ENCODE measurements at places on chromosomes 11 and 22.

GRCh38 chr11:124807660-124808270 lies 7.6 kb upstream of the MSANTD2 start:
- no peak for DNase-seq

DNA sequence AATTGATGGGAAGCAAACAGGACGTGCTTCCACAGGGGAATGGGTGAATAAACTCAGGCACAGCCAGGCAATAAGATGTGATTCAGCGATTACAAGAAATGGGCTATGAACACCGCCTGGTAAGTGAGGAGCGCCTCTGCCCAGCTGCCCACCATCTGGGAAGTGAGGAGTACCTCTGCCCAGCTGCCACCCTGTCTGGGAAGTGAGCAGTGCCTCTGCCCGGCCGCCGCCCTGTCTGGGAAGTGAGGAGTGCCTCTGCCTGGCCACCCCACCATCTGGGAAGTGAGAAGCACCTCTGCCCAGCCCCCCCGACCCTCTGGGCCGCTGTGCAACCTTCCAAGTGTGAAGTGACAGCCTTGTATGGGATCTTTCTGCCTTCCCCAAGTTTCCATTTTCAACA lies 73.2 kb upstream of the PRR5 start:
- no peak for DNase-seq

DNA sequence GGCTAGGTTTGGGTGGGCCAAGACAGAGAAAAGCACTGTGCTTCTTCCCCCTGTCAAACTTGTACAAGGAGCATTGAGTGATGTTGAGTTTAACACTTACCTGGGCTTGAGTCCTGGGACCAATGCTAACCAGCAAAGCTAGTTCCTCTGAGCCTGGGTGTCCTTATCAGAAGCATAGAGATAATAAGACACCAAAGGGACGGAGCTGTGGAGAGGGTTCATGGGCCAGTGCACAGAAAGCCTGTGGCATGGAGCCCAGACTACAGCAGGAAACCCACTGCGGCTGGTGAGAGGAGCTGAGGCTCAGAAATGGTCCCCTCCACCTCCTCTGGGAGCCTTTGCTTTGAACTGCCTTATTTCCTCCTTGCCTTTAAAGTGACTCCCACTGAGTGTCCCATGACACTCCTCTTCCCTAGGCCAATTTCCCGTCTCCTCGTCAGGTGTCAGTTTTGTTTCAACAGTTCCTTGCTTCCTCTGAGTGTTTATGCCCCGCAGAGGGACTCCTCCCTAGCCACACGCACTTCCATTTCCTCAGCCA lies 9.4 kb downstream of the SLCO2B1 start:
- no peak for DNase-seq

DNA sequence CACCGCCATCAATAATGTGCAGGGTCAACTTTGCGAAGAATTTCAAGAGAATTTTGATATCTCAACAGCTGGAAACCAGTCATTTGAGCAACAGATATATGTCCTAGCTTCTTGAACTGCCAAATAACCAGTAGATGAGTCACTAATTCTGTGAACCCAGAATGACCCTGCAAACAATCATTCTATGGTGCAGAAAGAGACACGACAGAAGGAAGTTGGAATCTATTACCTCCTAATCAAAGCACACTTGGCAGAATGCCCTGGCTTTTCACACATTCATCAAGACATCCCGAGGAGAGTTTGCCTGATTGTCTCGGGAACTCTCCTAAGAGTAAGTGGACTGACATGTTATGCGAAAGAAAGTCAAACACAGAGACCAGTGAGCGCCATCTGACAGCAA lies 621.1 kb downstream of the OPCML start:
- no peak for DNase-seq

DNA sequence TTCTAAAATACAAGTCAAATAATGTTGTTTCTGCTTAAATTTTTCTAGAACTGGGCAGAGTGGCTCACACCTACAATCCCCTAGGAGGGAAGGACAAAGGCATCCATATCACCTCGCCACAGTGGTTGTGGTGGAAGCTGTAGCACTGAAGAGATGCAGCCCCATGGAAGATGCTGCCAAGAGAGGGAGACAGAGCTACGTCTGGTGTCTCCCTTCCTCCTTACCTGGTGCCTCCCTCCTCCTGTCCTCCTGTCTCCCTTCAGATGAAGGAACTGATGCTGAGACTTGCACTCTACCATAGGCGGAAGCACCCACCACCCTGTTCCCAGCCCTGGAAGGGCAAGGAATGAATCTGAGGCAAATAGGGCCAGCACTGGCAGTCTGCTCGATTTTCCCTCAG lies 22.3 kb downstream of the MMP27 start:
- no peak for DNase-seq

DNA sequence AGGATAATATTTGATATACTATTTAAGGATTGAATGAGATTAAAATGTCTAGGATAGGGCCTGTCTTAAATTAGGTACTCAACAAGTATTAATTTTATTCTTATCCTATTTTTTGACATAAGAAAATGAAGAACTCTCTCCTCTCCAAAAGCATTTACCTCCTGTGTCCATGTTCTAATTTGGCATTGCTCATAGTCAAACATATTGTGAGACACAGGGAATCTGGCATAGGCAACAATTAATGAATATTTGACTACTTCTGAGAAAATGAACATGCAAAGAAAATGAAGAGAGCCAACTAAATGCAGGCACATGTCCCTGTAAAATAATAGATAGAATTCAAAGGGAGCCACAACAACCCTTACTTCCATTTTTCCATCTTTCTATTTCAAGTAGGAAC lies 198.5 kb upstream of the C11orf87 start:
- DNase-seq: no peak

GRCh38 chr11:134245434-134245833 lies 7.7 kb downstream of the THYN1 start:
- DNase-seq: no peak

DNA sequence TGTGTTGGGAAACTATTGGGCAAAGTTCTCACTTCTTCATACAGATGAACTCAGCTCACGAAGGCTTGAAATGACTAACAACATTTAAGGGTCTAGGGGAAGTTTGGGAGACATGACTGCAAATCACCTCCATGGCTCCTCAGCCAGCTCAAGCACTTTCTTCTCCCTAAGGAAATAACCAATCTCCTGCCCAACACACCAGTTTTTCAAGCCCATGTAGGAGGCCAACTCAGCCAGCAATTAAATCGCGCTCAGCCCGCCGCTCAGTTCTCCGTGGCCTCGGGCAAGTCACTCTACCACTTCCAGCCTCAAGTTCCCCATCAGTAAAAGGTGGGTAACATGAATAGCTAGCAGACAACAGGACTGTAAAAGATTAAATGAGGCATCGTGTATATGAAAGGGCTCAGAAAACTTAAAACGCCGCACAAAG lies 796 bp downstream of the POLDIP3 start:
- no peak for DNase-seq

GRCh38 chr11:88418508-88418907 lies 81.0 kb upstream of the CTSC start:
- no peak for DNase-seq

GRCh38 chr11:115123641-115124040 lies 380.6 kb downstream of the CADM1 start:
- no peak for DNase-seq

DNA sequence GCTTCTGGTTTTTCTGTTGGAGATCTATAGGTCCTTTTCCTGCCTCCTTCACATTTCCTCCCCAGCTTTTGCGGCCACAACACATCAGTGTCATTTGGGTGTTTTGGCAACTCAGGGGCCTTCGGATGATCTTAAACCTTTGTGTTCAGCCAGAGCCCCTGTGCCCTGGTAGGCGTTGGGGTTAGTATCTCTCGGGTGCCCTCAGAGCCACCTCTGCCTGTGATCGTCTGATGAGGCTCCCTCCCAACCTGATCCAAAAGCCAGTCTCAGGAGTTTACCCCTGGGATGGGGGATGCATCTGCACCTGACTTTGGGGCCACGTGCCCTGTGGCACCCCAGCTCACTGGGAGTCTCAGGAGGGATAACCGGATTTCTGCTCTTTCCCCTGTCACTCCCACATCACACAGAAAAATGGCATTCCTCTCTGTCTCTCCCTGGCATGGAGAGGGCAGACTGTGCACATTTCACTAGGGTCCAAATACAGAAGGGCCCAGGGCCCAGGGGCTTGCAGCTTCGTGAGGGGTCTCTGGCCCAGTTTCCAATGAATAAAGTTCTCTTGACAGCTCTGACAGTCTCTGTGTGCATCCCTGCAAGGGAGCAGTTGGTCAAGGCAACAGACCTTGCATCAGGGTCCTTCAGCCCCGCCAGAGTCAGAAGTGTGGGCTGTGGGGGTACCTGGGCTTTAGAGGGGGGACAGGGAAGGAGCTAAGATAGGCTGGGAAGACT lies 2.6 kb downstream of the RNF26 start:
- DNase-seq: no peak

- no peak for DNase-seq
Observed at GRCh38 chr11:91244912-91245311, 979.7 kb upstream of the FAT3 start.

DNA sequence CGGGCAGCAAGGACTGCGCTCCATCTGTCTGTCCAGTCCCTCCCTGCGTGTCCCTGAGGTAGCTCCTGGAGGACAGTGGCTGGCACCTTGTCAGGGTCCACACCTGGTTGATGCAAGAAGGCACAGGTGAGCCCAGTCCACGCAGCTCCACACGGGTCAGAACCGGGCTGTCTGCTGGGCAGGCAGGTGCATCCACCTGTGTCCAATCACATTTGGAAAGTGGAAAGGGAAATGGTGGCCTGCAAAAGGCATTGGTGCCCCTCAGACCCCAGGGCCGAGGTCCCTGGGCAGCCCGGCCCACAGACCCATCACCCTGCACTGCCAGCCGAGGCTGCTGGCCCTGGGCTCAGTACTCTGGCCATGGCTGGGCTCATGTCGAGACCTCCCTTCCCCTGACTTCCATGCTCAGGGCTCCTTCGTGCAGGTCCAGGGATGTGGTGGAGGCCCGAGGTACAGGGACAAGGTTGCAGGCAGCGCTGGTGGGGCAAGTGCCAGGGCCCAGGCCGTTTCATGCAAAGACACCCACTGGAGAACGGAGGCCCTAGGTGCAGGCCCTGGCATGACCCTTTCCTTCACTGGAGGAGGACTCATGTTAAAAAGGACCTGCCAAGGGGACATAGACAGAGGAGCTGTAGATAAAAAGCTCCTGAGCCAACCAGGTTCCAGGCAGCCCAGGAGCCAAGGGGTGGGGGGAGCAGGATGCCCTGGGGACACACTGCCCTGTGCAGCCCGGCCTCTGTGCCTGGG lies 38.9 kb upstream of the TH start:
- DNase-seq: no peak

DNA sequence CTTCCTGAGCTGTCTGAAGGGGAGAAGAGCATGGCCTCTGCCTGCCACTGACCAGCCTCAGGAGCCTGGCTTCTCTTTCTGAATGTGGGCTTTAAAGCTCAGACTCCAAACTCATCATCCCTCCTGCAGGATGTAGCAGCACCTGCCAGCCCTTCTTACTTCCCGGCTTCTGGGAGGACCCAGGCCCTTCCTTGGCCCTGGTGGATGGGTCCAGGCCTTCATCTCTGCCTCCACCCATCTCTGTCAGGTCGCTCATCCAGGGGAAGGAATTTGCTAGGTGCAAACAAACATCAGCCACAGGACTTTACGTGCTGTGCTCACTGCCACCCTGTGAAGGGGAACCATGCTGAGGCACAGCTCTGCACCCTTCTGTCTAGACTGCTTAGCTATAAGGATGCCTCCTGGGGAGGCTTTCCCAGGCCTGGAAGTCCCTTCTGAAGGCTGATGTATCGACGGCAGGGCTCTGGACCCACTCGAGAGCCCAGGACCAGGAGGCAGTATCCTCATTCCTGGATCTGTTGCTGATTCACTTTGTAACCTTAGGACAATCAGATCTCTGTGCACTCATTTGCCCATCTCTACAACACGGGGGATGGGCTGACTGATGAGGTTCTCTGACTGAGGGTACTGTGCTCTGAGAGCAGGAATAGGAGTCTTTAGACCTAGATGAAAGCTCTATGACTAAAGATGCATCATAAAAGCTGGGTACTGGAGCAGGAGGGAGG lies 30.9 kb downstream of the USP35 start:
- DNase-seq: no peak

GRCh38 chr22:22855617-22856308 lies 31.9 kb upstream of the IGLL5 start:
- no peak for DNase-seq

DNA sequence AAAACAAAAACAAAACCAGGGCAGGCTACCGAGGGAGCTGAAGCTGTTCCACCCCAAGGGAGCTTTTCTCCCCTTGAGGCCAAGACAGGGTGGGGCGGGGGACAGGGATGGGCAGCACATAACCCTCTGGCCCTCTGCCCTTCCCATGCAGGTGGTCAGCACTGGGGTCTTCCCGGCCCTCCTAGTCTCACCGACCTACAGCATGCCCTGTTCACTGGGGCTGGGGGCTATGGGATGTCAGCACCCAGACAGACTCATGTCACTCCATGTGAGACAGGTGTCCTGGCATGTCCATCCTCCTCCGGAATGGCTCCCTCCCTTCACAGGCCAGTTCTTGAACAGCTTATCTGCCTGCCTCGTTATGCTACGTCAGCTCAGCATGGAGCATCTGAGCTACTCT lies 51.7 kb downstream of the DSCAML1 start:
- no peak for DNase-seq

GRCh38 chr22:37298748-37299495 lies 16.6 kb downstream of the CYTH4 start:
- no peak for DNase-seq

DNA sequence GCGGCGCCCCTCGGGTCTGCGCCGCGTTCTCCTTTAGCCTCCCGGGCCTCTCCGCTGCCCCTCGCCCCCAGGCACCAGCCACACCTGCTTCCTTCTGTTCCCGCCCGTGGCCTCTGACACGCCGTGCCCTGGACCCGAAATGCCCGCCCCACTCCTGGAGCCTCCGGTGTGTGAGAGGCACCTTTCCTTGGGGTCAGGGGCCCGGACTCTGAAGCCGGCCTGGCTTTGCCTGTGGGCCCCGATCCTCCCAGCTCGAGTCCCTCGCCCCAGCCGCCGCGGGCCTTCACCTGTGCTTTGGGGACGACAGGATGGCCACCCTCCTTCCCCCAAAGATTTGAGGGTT lies 661 bp upstream of the CDPF1 start:
- no peak for DNase-seq
